ENCODE measurements at places on chromosomes 16 and 17.

- no peak for DNase-seq
These were observed 76.2 kb upstream of the KSR1 start for GRCh38 chr17:27379888-27380533.

GRCh38 chr17:36674278-36674650 is 72.9 kb downstream of the MRM1 start:
- no peak for DNase-seq

DNA sequence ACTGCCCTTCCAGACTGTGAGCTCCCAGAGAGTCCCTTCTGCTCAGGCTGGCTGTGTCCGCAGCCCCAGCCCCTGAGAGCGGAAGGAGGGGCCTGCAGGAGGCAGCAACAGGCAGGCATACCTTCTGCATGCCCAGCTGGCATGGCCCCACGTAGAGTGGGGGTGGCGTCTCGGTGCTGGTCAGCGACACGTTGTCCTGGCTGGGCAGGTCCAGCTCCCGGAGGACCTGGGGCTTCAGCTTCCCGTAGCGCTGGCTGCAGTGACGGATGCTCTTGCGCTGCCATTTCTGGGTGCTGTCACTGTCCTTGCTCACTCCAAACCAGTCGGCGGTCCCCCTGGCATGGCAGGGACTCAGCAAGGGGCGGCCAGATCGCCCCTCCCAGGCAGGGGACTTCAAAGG is 9.0 kb downstream of the RHBDF1 start:
- no peak for DNase-seq

- DNase-seq, result no peak
These were observed 46.6 kb downstream of the PLD6 start for GRCh38 chr17:17159571-17159970.

GRCh38 chr16:55340445-55340844 is 16.4 kb downstream of the IRX6 start:
- no peak for DNase-seq

DNA sequence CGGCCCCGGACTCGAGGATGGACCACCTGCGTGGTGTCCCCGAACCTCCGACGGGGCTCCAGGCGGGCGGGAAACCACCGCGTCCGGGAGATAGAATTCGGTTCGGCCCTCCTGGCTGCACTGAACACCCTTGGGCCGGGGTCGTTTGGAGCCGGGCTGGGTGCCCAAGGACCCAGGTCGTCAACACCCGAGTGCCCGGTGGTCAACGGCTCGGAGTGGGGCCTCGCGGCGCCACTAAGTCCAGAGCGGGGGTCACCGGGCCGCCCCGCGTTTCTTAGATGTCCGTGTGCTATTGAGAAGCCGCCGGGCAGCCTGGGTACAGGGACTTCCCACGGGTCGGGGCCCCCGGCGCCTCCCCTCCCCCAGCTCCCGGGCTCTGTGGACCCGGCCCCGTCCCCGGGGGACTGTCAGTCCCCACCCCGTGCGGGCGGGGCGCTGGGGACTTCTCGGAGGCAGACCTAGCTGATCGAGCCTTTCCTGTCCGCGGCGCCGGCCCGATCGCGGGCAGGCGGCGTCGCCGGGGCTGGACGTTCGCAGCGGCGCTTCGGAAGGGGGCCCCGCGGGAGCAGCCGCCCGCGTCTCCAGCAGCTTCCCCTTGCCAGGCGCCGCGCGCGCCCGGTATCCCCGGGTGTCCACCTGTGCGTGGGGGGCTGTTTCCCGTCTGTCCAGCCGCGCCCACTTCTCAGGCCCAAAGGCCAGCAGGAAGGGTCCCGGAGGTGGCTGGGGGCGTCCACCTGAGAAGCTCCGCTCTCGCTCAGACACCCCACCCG is 655 bp upstream of the NPTX1 start:
- DNase-seq, result no peak

DNA sequence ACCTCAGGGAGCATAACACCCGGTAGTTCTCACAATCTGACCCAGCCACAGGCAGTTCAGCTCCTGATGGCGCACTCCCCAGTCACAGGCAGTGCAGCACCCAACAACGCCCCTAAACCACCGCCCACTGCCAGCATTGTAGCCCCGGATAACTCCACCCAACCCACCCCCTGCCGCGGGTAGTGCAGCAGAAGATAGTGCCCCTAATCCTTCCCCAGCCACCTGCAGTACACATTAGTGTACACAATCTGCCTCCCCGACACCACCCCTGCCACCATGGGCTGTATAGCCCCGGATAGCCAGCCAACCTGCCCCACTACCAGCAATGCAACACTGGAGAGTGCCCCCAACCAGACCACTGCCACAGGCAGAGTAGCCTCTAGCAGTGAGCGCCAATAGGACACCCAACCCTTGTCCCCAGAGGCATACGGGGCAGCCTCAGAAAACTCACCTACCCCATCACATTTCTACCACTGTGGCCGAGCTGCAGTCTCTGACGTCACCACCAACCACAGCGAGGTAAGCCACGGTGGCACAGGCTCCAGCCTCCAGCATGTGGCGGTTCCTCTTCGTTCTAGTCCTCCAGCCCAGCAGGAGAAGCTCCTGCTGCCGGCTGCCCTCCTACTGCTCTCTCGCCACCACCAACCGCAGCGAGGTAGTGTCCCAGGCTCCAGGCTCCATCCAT is 877.3 kb downstream of the KCNJ18 start:
- DNase-seq, result no peak

- peak; percentile 54 for DNase-seq
These were observed 122.3 kb downstream of the CDK5R1 start for GRCh38 chr17:32609085-32609484.

DNA sequence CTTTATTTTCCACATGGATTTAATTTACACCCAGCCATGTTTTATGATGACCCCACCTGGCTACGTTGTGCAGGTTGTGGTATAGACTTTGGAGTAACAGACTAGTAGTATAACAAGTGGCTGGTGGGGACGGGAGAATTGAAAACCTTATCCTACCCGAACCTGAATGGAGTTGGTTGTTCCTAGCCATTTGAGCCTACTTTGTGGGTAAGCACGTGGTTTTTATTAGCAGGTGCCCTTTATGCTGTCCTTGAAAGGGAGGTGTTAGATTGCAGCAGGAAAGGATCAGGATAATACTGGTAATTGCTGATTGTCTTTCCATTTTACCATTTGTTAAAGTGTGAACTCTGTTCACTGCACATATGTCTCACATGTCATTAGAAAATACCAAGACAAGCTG is 31.9 kb upstream of the PHAF1 start:
- DNase-seq, result no peak

DNA sequence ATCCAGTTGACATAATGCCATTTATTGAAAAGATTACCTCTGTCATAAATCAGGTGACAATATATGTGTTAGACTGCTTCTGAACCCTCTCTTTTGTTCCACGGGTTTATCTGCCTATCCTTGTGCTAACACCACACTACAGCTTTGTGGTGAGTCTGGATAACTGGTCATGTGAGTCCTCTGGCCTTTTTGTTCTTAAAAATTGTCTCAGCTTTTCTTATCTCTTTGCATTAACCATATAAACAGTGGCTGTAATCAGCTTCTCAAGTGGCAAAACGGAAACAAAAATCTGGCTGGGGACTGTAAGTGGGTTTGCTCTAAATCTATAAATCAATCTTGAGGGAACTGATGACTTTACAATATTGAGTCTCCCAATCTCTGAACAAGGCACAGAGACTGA is 44.6 kb downstream of the STX8 start:
- DNase-seq, result no peak

- DNase-seq, result no peak
These were observed 178.6 kb downstream of the NTN1 start for GRCh38 chr17:9199571-9200551.

Measured in stimulated activated CD4-positive, alpha-beta T cell treated with anti-CD3 and anti-CD28 coated beads, Interleukin-4, amount 100 ng/mL, for 48 hours (primary cell).